NCI-H1930 (cell line): ENCODE measurements at places on chromosomes 7 and 10.

GRCh38 chr7:94578614-94579013, 69.0 kb downstream of the CASD1 start:
- no peak for DNase-seq

DNA sequence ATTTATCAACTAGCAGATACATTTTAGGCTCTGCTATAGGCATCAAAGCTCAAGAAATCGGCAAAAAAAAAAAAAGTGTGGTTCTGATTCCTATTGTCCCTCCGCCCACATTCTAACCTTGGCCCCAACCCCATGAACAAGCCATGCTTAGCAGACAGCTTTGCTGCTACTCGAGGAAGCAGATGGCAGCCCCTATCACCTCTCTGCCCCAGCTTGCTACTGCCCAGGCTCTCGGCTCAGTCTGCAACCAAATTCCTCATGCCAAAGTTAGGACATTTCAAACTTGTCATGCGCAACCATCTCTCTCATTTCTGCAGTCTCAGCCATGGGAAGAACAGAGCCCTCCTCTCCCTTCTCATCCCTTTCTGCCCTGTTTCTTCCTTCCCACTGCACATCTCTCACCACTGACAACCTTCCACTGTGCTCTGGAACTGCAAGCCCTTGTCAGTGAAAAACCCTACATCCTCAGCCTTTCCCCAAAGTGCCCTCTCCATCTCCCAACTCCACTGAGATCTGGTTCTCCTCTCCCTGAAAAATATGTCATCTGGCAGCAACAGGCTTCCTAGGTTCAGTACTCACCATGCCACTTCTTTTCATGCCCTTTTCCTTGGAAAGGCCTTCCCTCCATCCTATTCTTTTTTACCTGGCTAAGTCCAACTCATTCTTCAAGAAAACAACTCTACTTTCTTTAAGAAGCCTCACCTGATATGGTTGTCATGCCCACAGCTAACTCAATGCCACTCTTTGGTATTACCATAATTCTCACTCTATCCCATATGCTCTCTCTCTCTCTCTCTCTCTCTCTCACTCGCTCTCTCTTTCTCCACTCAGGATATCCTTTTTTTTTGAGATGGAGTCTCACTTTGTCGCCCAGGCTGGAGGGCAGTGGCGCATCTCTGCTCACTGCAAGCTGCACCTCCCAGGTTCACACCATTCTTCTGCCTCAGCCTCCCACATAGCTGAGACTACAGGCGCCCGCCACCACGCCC, 60.1 kb upstream of the FHIP2A start:
- DNase-seq, result no peak

- DNase-seq, result no peak
These were observed 154.0 kb downstream of the SUGCT start for GRCh38 chr7:40288827-40289226.

- DNase-seq, result no peak
These were observed 52.9 kb upstream of the PIK3CG start for GRCh38 chr7:106812027-106812643.

- DNase-seq, result no peak
These were observed 26.5 kb downstream of the LMTK2 start for GRCh38 chr7:98133181-98133580.

DNA sequence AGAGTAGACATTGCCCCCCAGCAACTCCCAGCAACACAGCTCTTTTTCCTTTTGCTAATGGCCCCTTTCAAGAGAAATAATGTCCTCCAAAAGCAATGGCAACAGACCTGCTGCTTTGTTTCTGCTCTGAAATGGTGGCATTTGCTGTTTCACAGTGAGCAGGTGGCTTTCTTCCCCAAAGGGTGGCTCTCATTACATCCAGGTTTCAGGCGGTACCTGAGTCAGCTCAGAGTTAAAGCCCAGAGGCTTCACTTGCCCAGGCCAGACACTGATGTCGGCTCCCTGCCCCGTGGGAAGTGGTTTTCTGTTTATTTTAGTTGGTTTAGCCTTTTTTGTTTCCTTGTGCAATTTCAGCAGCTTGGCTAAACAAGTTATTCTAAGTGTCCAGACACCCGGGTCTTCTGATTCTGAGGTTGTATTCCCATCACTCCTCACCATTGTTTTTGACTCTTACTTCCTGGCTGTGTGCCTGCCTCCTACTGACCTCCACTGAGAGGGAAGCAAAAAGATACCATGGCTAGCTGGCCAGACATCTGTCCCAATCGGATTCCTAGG, 7.8 kb upstream of the ATOH7 start:
- no peak for DNase-seq

- DNase-seq, result no peak
These were observed 141.9 kb upstream of the KLF6 start for GRCh38 chr10:3926675-3927525.

GRCh38 chr10:18918532-18918931, 130.1 kb upstream of the MALRD1 start:
- DNase-seq, result no peak
